ENCODE measurements at places on chromosomes 6 and 20.
A peak's percentile ranks its signal among the peaks of the same experiment; 100 is the strongest.

- DNase-seq: peak; percentile 12
These were observed 27.6 kb upstream of the HACE1 start for GRCh38 chr6:104887350-104887749.

DNA sequence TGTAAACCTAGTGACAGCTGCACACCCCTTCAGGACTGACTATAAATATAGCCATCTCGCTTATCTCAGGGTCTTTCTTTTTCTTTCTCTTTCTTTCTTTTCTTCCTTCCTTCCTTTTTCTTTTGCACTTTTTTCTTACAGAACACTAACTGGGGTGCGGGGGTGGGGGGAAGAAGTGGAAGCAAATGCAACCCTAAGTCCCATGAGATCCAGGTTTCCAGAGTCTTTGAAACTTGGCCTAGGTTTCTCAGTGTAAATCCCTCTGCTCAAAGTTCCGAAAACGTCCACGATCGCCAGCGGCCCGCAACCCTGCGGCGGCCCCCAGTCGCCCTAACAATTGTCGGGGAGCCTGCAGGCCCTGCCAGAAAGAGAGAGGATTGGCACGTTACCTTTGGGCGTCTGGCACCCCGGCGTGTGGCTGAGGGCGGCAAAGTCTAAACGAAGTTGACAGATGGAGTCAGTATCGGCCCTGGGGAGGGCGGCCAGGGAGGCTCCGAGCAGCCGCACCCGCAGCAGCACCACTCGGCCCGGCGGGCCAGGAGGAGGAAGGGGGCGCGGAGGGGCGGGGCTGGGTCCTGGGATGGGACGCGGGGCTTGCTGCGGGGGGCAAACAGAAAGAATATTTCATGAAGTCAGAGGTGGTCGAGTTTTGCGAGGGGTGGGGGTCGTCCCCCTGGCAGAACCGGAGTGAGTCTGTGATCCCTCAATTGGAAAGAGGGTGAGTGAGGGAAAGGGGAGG lies 577 bp upstream of the FOXF2 start:
- no peak for DNase-seq

DNA sequence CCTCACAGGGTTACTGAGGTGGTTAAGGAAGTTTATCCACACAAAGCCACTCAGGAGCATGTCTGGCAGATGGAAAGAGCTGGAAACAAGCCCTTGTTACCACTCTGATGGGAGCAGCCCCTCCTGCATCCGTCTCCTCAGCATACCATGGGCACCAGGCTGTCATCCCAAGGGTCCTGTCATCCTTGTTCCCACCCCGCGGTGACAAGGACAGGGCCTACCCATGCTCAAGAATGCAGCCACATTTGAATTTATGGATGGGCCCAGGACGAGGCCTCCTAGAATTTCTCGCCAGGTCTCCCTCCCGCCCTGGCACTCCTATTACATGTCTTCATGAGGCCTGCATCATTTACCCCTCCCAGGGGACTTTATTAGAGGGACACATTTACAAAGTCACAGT lies 60.0 kb downstream of the NPEPL1 start:
- no peak for DNase-seq

GRCh38 chr20:24040896-24041459 lies 52.4 kb upstream of the GGTLC1 start:
- DNase-seq: no peak

GRCh38 chr6:148086386-148086785 lies 256.3 kb upstream of the SASH1 start:
- DNase-seq: no peak

GRCh38 chr20:38450412-38450975 lies 15.4 kb upstream of the SNHG17 start:
- no peak for DNase-seq

GRCh38 chr6:130132286-130132701 lies 90.5 kb downstream of the SAMD3 start:
- DNase-seq: no peak

DNA sequence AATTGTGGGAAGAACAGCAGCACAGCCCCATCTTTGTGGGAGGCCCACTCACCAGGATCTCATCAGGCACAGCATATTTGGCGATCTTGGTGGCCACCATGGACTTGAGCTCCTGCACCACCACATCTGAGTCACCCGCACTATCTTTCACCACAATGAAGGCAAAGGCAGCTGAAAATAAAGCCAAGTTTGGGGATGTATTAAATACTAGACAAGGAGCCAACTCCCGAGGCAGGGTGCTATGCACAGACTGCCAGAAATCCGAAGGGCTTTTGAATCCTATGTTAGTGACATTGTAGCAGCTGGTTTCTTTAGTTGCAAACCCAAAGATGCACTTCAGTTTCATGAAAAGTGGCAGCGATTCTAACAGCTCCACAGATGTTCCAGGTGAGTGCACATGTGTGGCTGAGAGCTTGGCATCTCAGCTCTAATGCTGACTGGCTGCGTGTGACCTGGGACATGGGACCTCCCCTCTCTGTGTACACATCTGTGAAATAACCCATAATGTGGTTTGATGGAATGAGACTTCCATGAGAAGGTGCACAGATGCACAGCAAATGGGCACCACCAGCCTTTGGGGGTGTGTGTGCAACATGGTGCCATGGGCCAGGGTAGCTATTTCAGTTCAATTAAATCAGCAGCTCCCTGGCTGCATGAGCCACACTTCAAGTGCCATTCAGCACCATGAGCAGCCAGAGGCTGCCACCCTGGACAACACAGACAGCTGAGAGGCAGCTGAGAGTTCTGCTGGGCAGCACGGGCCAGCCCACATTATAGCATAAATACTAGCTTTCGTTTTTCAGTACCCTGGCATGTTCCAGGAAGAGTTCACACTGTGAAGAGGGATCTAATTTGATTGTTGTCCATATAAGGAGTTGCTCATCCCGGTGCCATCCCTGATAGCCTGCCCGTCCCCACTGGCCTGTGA lies 16.9 kb upstream of the APMAP start:
- peak; percentile 68 for DNase-seq

- no peak for DNase-seq
These were observed 2.4 kb downstream of the RHAG start for GRCh38 chr6:49634092-49634835.

DNA sequence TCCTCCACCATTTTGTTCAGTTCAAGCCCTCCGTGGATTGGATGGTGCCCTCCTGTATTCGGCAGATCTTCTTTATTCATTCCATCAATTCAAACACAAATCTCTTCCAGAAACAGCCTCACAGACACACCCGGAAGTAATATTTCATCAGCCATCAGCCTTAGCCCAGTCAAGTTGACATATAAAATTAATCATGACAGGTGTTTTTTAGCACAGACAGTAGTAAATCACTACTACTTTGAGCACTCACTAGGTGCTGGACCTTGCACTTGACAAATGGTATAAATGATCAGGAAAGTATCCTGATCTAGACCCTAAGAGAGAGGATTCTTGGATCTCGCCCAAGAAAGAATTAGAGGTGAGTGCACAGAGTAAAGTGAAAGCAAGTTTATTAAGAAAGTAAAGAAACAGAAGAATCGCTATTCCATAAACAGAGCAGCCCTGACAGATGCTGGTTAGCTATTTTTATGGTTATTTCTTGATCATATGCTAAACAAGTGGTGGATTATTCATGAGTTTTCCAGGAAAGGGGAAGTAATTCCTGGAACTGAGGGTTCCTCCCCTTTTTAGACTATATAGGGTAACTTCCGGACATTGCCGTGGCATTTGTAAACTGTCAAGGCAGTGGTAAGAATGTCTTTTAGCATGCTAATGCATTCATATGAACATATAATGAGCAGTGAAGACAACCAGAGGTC lies 194.6 kb upstream of the LAMP5 start:
- DNase-seq: no peak

GRCh38 chr6:73003302-73003701 lies 222.0 kb downstream of the KHDC1L start:
- no peak for DNase-seq

DNA sequence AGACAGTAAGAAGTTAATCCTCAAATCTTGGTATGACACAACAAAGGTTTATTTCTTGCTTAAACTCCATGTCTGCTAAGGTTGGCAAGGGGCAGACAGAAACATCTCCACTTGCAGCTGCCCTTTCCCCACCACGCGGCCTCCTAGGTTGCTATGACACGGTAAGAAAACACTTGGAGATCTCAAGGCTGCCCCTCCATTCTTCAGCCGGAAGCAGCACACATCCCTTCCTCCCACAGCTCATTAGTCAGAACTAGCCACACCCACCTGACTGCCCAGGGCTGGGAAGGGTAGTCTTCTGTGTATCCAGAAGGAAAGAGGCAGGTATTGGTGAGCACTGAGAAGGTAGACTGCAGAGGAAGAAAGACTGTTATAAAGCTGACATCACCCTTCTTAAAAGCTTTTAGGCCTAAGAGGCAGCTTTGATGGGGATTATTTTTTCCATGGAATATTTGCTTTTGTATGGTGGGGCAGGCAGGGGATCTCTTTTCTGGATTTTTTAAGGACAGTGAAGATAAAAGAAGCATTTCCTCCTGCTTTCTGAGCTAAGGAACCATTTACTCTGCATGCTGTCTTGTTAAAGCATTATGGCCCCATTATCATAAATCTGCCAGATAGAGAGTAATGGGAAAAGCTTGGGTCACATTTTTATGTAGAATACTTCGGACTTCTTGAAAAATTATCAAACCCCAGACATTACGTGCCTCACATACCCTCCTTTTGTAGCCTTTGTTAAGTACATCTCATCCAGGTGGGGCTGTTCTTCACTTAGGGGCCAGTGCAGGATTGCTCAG lies 41.6 kb downstream of the MRAP2 start:
- DNase-seq: peak; percentile 18

- DNase-seq: no peak
These were observed 552.1 kb downstream of the PKHD1 start for GRCh38 chr6:51535327-51535726.

- DNase-seq: no peak
These were observed 597.9 kb downstream of the RNF144B start for GRCh38 chr6:18985061-18985460.

DNA sequence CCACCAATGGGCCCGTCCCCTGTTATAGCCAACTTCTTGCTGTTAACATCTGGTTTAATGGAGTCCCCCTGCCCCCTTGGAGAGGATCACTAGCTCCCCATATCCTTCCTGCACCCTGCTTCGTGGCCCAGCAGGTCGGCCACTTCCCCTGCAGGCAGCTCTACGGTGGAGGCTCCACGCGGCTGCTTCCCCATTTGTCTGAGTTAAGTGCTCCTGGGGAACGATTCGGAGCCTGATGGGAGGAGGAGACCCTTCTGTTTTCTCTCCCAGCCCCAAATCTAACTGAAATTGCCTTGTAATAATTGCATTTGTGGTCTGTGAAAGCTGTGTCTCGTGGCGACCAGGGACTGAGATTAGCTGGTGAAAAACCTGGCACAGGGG lies 74.6 kb downstream of the SULF2 start:
- no peak for DNase-seq

DNA sequence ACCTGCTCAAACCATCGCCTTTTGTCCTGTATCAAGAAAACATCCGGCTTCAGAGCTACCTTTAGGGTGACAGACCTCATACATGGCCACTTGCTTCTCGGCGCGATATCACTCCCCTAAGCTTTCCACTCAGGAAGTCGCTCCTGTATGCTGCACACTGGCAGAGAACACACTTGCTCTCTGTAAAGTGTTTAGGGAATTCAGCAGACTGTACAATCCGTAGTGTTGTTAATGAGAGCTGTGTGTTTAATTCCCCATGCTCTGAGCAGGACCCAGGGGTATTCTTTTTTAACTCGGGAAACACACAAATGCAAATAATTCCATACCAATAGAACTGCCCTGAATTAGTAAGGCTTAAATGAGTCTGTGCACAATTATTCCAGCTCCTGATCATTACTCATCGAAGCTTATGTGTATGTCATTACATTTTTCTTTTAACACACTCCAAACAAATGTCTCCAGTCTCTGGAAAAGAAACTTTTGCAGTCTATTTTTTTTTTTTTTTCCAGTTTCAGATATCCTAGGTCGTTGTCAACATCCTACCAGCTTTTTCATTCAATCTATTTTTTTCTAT lies 338.7 kb upstream of the ARID1B start:
- DNase-seq: no peak

DNA sequence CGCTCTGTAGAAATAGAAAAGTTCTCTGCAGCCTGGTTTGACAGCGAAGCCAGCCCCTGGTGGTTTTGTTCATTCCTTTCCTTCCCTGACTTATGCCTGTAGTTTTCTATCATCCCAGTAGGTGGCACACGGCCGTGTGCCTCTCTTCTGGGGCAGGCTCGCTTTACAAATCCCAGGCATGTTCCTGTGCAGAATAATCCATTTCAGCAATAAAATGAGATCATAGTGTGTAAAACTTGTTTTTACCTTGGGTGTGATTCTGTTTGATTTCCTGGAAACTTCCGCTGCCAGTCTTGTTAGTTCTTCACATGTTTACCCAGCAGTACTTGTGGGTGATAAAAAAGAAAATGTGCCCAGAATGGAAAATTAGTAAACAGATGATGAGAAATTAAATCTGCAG lies 7.4 kb upstream of the INSM1 start:
- DNase-seq: peak; percentile 60

GRCh38 chr6:93238632-93239031 lies 180.7 kb downstream of the EPHA7 start:
- no peak for DNase-seq

DNA sequence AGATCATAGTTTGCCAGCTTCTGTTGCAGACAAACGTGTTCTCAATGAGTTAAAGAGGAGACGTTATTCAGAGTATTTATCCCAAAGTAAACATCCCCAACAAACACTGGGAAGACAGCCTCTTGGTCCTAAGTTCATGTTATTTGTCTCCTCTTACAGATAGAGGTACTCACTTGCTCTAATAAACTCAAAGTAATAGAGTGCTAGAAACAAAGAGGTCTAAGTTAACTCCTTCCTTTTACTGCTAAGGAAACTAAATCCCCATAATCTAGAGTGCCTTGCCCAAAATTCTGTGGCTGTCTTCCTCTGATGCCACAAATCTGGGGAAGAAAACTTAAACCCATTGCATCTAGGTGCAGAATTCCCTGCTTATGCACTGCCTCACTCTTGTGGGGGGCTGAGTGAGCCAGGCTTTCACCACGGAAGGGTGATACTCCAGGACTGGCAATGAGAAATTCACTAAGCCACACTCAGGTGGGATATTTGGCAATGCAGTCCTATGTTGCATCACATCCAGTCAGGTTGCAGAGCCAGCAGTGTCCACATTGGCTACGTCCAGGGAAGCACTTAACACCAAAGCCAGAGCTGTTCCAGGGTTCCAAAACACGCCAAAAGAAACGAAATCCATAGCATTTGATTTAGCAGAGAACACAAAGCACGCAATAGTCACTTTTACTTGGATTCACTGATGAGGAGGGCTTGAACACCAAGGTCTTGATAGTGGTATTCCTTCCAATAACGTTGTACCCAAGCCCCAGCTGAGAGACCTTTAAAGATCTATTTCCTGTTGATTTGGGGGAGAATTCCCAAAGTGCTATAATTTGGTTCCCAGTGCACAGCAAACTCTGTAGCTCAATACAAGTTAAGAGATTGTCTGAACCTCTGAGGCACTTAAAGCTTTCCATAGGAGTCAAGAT lies 81.0 kb upstream of the FOXQ1 start:
- no peak for DNase-seq
